Omental fat pad (tissue), 4 donors: ENCODE measurements at places on chromosomes 3 and 15. TPM values are rescaled to one million over a fixed set of nuclear protein-coding genes. Genes with fewer than 3 reads are reported as not detected.

Gene CGNL1
- total RNA-seq = 7.0 TPM

Gene SYNPR
- total RNA-seq = not detected

Gene GCSAM
- total RNA-seq = not detected

Gene ACAP2
- total RNA-seq = 43.4 TPM

Gene TRPM1
- total RNA-seq = 0.19 TPM

Gene PP2D1
- not detected for total RNA-seq

Gene SH2D7
- total RNA-seq = not detected

Gene AGBL1
- not detected for total RNA-seq

Gene NAALADL2
- total RNA-seq = 9.1 TPM

Gene LTF
- 9.1 TPM for total RNA-seq

Gene AMIGO3
- 2.8 TPM for total RNA-seq

Gene HIGD2B
- not detected for total RNA-seq

Gene DYNLT2B
- not detected for total RNA-seq

Gene RTP1
- total RNA-seq = not detected
